ENCODE measurements at places on chromosomes 3 and 15.

DNA sequence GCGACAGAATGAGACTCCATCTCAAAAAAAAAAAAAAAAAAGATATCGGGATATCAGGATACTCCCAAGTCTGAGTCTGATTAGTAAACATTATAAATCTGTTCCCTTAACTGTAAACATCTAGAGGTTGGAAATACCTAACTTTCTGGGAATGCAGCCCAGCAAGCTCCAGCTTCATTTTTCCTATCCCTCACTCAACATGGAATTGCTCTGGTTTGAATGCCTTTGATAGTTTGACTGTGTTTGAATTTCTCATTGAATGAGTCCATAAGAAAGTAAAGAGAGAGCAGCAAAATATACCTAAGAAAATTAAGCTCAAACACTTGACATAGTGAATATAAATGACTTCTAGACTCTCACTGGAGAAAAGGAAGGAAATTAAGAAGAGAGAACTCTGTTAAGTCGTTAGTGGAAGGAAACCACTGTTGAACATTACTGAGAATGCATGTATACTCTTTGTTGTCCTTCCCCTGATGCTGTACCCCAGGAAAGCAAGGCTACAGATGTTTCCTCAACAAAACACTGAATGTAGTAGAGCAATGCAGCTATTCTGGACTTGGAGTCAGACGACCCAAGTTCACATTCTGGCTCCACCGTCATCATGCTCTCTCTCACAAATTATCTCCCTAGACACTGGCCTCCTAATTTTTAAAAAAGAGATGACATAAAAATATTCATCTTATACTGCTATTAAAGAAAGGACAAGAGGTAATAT is 62.4 kb downstream of the CD200 start:
- DNase-seq, result no peak

DNA sequence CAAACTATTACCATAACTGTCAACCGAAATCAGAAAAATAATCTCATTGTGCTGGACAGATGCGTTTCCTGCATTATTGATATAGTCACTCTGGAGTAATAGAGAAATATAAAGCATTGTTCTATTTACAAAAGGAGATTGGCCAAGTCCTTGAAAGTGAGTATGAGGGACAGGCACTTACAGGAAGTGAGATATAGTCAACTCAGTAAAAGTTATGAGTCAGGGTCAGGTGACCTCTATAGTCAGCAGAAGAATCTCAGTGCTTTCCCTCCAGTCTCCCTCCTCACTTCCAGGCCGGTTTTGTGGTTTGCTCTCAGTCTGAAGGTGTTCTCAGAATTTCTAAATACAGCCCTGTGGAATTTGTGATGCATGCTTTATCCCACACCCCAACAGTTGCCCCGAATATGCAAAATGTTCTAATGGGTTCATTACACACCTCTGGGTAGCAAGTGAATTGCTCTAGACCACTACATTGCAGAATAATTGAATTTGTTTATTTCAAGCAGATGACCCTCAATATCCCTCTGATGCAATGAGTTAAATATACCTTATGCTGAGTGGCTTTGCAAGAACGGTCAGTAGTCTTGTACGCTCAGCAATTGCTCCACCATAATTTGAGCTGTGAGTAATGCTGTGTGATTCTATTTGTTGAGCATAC is 787.7 kb downstream of the MCTP2 start:
- no peak for DNase-seq

DNA sequence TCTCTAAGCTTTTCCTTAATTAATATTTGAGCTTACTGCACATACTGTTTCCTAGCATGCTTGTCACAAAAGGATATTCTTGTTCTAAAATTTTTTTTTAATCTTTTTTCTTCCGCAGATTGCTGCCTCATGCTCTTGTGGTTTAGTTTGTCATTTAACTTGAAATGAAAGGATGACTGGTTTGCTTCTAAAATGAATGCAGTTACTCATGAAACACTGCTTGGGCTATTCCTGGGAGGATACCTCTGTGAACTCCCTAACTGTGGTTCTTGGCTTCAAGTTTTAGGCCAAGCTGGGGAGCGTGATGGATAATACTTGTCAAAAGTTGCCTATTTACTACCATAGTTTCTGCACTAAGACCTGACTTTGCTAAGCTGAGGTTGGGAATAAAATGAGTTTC is 64.0 kb downstream of the USP13 start:
- no peak for DNase-seq

GRCh38 chr3:58628823-58629562 is 37.6 kb downstream of the FAM3D start:
- DNase-seq, result no peak

DNA sequence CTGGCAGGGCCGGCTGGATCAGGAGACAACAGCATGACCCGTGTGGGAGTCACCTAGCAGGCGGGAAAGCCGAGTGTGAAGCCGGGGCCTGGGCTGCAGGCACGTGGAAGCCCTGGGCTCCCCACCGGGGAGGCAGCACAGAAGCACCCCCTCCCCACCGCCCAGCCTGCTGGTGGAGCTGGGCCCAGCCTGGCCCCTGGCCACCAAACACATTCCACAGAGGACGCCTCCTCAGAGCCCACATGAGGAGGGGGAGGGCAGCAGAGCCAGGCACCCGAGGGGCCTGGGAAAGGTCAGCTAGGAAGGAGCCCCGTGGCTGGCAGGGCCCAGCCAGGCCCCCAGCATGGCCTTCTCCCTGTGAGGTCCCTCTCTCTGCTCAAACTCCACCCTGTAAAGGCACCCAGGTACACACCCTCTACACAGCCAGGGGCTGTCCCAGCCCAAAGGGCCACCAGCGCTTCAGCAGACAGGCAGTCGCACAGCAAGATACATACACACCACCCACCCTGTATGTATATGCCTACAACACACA is 4.5 kb downstream of the PLXNB1 start:
- no peak for DNase-seq

- no peak for DNase-seq
Measured at GRCh38 chr15:69032031-69032430, 17.5 kb downstream of the NOX5 start.

DNA sequence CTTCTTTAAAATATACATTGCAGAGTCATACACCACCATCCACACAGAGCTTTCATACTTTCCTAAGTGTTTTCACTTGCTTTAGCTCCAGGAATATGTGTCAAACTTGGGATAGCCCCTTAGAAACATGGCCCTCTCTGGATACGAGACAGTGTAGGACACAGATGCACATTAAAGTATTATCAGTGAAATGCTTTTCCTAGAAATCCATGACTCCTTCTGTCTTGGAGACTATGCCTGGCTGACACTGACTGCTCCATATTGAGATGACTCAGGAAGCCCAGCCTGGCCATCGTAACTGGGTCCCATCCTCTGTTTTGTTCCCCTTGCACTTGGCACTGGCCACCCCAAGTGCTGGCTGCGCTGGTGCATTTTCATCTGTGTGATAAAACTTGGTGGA is 204.8 kb downstream of the PDZRN3 start:
- DNase-seq, result no peak

- no peak for DNase-seq
Measured at GRCh38 chr3:2727610-2728318, 382.4 kb downstream of the IL5RA start.

GRCh38 chr15:90154861-90155626 is 46.1 kb upstream of the SEMA4B start:
- DNase-seq, result no peak

- DNase-seq, result no peak
Measured at GRCh38 chr15:47796830-47797229, 79.5 kb downstream of the SEMA6D start.
